ENCODE measurements at places on chromosomes 4 and X.

GRCh38 chr4:1755297-1755696 lies 34.0 kb downstream of the TACC3 start:
- no peak for DNase-seq

- peak; percentile 49 for DNase-seq
Measured at GRCh38 chrX:47366041-47366722, 4.2 kb upstream of the ZNF157 start.

DNA sequence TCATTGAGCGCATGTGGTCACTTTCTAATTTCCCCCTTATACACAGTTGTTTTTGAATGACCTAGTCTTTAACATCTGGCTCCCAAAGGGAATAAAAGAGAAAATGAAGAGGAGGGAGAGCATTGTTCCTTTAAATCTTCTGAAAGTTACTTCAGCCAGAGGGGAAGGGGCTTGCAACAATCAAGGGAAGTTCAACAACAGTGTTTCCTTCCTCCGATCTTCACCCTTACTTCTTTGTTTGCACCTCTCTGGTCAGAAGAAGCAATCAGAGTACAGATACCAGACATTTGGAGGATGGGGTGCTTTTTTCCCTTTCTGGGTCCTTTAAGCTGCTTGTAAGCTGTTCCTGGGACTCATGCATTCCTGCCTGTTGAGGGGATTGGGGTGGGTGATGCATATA lies 125.4 kb downstream of the TBC1D19 start:
- DNase-seq, result no peak

DNA sequence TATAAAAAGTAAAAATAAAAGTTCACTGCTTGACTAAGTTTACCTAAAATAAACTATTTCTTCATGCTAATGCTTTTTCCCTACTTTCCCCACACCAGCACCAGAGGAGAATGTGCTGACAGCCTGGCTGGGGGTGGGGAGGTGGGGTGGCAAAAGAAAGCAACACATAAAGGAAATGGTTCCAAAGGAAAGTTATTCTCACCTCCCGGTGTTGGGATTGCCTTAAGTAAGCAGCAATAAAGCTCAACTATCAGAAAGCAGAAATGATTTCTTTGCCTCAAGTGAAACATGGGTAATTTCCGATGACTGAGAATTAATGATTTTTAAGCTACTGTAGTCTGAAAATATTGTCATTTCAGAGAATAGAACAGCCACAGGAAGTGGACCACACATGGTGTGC lies 84.5 kb upstream of the DKK2 start:
- DNase-seq, result no peak

GRCh38 chrX:2627272-2627867 lies 63.7 kb upstream of the CD99 start:
- DNase-seq, result no peak

DNA sequence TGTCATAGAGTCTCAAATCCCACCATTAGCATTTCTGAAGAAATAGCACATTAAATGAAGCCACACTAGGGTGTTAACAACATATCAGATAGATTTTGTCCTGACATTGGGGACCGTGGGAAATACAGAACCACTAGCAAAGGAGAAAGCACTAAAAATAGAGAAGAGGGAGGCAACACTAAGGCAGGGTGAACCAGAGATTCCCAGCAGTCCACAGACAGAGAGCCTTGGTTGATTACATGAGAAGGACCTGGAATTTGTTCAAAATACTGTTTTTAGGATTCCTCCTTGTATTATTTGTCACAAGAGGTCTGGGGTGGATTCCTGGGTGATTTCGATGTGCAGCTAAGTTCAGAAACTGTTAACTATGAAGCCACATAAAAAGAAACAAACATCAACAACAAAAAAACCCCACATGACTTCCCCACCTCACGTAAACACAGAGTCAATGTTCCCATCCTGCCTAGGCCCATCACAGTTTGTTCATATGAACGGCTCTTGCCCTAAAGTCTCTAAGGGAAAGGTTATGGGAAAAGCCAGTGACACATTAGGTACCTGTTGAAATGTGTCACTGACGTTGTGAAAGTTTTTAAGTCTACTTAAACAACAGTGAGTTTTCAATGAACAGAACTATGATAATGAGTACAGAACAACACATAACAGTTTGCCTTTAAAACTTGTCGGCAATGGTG lies 23.6 kb upstream of the GRSF1 start:
- no peak for DNase-seq

Measured in activated T-helper 1 cell treated with Interleukin-2 at 50 U/mL for 16 hours (primary cell).